Smooth muscle cell of the brain vasculature (primary cell): ENCODE measurements at places on chromosomes 2 and 18.
A peak's percentile ranks its signal among the peaks of the same experiment; 100 is the strongest.

GRCh38 chr2:233434666-233435330, 80.5 kb downstream of the DGKD start:
- no peak for DNase-seq

- no peak for DNase-seq
Measured at GRCh38 chr18:63378919-63379638, 12.1 kb upstream of the KDSR start.

- no peak for DNase-seq
Measured at GRCh38 chr2:234454433-234454832, 42.4 kb downstream of the ARL4C start.

GRCh38 chr2:143390171-143390570, 261.0 kb downstream of the ARHGAP15 start:
- DNase-seq, result no peak

DNA sequence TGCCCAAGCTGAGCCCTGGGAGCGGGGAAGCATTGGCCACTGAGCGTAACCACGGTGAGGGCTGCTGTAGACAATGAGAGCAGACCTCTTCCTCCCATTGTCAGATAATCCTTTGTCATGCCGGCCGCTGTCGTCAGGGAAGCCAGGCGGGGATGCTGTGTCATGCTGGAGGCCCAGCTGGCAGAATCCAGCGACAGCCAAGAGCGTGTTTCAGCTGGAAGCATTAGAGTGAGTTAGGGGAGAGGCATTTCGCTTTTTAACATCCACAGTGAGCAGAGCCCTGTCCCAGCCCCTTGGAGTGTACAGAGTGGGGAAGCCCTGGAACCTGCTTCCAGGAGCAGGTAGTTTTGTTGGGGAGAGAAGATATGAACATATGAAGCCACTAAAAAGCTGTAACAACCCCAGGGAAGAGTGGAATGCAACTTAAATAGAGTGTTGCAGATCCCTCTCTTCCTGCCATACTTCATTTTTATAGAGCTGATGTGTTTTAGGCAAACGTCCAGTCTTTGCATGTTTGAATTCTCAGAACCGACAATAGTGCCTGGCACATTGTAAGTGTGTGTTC, 7.0 kb downstream of the CTIF start:
- DNase-seq, result no peak

GRCh38 chr18:44107187-44107586, 573.5 kb upstream of the SETBP1 start:
- no peak for DNase-seq

DNA sequence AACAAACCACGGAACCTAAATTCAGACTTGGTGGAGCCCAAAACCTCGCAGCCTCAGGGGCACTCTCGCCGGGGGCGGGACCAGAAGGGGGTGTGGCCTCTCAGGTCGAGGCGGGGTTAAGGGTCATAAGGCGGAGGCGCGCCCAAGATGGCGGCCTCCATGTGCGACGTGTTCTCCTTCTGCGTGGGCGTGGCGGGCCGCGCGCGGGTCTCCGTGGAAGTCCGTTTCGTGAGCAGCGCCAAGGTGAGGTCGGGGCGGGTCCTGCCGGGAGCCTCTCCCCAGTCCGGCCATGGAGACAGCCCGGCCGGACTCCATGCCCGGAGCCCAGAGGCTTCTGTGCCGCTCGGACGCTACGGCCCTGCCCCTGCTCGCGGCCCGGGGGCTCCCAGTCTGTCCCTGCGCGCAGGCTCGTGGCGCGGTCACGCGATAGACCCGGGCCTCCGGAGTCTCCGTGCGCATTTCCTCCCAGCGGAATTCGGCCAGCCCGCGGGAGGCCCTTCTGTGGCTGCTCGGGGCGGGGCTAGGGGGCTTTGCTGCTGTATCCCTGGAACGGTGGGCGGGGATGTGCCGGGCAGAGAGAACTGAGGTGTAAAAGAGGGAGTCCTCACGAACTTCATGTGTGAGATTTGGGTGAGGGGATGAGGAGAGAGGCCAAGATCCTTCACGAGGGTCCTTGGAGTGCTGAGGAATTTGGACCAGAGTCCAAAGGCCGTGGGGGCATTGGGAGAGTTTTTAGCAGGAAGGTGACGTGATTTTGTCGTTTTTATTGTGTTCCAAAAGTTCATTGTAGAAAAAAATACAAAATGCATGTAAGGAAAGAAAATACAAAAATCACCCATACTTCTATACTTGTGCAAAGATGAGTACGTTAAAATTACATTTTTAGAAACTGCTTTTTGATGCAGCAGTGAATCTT, at the start of gene SMYD5:
TSS of gene SMYD5 (plus strand) at position 126 of the 916 bp plus-strand sequence. CDS start at position 148, 22 bp downstream.
- peak; percentile 44 for DNase-seq

GRCh38 chr2:48131539-48132270, 225.4 kb upstream of the FBXO11 start:
- DNase-seq, result no peak

- no peak for DNase-seq
Measured at GRCh38 chr2:64153811-64154210, 9.6 kb upstream of the PELI1 start.

GRCh38 chr2:57443086-57443485, 603.5 kb upstream of the VRK2 start:
- no peak for DNase-seq

GRCh38 chr2:219253753-219254589, at the start of gene TUBA4A:
TSS of gene TUBA4A (minus strand) at chr2:219253918. CDS start at chr2:219253858, 60 bp downstream.
- no peak for DNase-seq

GRCh38 chr18:60024857-60025256, 125.1 kb downstream of the PMAIP1 start:
- DNase-seq, result no peak

DNA sequence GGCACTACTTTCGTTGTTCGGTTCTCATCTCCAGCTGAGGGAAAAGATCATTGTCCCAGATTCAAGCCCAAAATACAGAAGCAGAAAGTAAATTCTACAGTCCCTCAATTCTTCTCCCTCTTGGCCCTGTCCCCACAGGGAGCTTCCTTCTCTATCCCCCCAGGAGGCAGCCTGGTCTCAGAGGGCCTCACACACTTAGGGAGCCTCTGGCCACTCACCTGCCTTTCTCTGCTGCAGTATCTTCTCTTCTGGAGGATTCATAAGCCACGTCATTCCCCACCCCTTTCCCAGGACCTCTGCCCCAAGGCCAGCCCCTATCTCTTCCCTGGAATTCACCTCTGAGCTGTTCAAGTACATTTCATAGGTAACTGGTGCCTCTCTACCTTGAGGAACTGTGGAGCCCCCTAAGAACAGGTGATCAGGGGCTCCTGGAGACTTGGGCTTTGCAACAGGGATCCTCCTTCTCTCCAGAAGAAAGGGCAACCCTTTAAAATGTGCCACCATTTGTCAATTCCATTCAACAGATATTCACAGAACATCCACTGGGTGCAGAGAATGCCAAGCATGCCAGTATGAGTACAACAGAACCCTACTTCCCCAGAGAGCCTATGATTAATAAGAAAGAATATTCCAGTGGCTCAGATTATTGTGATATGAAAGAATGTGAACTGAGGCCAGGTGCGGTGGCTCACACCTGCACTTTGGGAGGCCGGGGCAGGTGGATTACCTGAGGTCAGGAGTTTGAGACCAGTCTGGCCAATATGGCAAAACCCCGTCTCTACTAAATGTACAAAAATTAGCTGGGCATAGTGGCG, 72.9 kb downstream of the CIB4 start:
- DNase-seq, result no peak

GRCh38 chr2:186345745-186346144, 140.3 kb upstream of the ZC3H15 start:
- DNase-seq, result no peak

DNA sequence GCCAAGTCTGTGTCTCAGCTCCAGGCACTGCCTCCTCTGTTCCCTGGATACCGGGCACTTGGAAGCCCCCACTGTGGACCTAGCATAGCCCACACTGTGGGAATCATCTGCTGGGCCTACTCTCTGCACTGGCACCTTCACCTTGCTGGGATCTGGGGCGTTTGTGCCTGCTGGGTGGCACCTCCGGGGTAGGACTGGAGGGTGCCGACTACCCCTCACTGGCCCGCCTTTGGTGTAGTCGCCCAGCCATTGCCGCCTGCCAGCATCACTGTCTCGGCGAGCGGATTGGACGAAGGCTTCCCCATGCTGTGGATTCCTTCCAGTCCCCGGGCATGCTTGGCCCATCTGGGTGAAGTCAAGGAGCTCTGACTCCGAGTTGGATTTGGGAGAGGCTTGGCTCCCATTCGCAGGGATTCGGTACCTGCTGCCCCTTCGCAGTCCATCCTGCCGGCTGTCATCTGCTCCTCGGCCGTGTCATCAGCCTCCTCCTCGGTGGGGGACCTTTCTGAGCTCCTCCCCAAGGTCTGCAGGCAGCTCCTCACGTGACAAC, 180.6 kb upstream of the HDAC4 start:
- no peak for DNase-seq

DNA sequence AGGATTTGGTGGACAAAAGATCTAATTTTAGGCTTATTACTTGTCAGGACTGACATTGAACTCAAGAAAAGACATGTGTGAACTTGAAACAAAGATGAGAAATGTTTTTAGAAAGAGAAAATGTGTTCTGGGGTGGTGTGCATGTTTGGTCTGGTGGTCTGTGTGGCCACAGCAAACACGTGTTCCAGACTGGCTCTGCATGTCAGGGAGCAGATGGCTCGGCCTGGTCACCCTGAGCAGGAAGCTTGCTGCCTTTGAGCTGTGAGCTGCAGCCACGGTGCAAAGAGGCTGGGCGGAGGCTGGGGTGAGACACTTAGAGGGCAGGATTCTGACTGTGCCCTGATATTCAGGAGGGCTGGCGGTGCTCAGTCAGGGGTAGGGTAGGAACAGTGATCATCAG, 186.1 kb downstream of the CTIF start:
- no peak for DNase-seq

GRCh38 chr18:2376707-2377106, 194.6 kb downstream of the METTL4 start:
- DNase-seq, result no peak

- DNase-seq, result no peak
Measured at GRCh38 chr2:170180031-170180566, 2.2 kb downstream of the MYO3B start.

GRCh38 chr2:63737081-63737751, 104.5 kb upstream of the UGP2 start:
- DNase-seq, result no peak

- DNase-seq, result no peak
Measured at GRCh38 chr2:102470168-102470567, 2.9 kb upstream of the SLC9A4 start.

DNA sequence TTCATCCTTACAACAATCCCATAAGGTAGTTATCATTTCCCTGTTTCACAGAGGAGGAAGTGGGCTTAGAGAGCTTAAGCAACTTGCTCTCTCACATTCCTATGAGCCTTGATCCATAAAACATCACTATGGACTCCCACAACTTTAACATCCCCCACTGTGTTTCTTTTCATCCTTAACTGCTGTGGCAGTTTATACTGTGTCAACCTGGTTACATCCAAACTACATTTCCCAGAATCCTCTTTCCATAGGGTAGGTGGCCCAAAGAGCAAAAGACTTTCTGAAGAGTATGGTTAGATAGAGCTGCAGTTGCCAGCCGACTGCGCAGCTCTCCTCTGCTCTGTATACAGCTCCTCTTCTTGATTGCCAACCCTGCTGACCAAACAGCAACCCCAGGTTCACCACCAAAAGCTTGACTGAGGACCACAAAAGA, 22.5 kb downstream of the MAP3K2 start:
- no peak for DNase-seq

DNA sequence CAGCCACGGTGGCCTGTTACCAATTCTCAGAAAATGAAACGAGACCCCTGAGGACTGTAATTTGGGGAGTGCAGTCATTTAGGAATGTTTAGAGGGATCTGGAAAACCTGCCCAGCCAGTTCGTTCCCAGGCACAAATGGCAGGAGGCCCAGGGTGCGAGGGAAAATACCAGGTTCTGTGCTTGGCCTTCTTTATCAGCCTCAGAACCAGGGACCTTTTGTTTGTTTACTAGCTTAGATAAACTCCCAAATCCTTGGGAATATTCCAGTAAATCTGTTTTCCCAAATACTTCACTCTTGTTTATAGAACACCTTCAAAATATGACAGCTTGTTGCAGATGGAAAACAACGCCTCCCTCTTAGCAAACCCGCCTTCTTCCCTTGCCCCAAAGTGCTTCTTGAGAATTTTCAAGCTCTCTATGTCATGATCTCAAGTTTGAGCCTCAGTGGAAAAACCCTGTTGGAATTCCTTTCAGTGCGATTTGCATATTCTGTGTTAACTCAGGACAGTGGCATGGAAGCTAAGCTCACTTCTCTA, 400.3 kb upstream of the SMIM21 start:
- DNase-seq, result no peak

DNA sequence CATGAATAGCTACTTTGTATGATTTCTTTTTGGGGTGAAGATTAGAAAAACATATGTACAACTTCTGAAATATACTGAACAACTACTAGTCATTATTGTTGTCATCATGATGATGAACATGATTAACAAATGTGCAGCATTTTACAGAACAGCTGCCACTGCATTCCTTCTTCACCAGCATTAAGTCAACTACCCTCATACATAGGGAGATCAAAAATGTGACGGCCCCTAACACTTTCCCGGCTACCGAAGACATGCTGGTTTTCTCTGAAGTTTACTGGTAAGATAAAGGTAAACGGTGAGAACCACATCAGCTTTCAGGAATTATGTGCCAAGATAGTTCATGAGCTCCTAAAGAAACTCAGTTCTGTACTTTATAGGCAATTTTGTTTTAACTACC, 121.0 kb upstream of the LRATD1 start:
- DNase-seq, result no peak

DNA sequence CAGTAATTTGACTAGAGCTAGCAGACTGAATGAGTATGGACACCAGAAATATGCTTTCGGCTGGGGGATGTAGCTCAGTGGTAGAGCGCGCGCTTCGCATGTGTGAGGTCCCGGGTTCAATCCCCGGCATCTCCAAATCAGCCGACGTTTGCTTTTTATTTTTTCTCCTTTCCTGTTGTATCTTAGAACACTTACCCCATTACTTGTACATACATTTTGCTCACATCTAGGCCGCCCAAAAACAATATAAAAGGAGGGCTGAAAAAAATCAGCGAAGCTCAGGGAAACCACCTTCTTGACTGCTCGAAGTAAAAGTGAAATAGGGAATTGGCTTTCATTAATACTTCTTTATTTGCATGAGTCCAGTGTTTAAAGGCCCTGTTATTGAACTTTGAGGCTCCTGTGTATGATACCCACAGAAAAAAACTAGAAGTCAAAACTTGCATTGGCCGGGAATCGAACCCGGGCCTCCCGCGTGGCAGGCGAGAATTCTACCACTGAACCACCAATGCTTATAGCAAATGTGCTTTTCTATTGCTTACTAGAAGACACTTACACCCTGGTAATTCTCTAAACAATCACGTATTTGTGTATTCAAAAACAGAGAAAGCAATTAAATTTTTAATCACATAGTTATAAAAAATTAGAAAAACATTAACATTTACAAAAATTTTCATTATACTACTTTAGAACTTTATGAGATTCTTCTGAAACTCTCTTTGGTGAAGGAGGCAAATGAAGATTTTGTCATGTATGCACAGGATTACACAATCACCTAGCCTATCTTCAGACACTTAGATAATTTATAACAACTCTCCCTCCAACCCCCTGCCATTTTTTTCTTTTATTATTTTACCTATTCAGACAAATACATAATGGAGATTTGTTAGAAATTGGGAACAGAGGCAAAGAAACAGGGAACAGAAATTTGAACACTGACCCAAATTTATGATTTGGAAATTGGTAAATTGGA, 35.2 kb upstream of the GPD2 start:
- peak; percentile 70 for DNase-seq

- no peak for DNase-seq
Measured at GRCh38 chr2:31004257-31004656, 134.0 kb downstream of the GALNT14 start.
